ENCODE measurements at places on chromosomes 12 and 14.

DNA sequence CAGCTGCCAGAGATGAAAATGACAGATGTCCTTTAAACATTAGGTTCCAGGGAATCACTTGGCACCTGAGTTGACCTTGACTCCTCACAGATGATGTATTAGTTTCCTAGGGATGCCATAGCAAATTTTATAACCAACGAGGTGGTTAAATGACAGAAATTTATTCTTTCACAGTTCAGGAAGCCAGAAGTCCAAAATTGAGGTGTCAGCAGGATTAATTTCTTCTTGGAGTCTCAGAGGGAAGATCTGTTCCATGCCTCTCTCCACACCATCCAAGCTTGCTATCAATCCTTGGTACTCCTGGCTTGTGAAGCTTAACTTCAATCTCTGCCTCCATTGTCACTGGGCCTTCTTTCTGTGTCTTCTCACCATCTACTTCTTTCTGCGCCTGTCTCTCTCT is 249.7 kb upstream of the BTG1 start:
- DNase-seq = no peak

DNA sequence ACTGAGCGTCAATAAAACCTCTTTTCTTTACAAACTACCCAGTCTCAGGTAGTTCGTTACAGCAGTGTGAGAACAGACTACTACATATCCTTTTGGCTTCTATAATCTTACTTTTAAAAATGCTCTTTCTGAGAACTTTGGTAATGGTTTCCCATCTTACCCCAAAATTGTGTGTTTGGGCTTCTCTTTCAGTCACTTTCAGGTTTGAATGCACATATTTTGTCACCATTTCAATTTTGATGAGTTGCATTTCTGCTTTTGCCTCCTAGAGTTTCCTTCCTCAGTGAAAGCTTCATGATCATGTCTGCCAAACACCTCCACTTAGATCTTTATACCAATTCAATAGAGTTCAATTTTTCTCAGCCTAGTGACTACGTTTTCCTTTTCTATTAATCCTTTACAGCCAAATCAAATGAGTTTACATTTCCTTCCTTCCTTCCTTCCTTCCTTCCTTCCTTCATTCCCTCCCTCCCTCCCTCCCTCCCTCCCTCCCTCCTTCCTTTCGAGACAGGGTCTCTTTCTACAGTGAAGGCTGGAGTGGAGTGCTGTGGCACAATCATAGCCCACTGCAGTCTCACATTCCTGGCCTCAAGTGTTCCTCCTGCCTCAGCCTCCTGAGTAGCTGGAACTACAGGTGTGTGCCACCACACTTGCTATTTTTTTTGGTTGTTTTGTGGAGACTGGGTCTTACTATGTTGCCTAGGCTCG is 124.9 kb downstream of the BCAT1 start:
- no peak for DNase-seq

DNA sequence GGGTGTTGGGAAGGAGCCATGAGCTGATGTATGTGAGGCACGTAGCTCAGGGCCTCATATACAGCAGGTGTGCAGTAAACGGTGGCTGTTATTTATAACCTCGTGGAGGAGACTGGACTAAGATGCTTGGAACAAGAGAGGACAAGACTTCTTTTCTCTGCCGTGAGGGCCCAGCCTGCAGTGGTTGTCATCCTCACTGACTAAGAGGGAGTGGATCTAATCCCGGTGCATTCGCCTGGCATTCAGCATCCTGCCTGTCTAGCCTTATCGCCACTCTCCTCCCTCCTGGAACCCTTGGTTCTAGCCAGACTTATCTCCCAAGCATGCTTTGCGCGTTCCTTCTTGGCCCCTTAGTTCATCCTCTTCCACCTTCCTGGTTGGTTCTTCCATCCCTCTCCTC is 3.9 kb downstream of the TSPAN9 start:
- DNase-seq = no peak

GRCh38 chr12:100248886-100249285 is 18.0 kb downstream of the DEPDC4 start:
- DNase-seq = no peak

GRCh38 chr12:69569236-69569635 is 16.0 kb upstream of the CCT2 start:
- DNase-seq = no peak

DNA sequence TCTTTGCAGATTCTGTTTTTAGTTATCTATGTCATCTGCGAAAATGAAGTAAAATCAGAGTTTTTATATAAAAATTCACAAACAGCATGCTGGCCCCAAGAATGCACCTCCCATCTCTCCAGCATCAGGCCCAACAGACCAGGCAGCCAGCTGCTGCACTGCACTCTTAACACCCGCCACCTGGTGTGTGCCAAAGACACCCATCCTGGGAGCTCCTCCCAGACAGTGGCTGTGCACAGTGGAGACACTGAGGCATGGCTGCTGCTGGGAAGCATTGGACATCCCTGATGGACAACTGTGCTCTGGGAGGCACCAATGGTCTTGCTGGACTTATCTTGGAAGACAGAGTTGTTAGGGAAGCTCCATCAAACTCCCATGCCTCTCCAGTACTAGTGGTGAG is 817.2 kb downstream of the TMEM121 start:
- no peak for DNase-seq

DNA sequence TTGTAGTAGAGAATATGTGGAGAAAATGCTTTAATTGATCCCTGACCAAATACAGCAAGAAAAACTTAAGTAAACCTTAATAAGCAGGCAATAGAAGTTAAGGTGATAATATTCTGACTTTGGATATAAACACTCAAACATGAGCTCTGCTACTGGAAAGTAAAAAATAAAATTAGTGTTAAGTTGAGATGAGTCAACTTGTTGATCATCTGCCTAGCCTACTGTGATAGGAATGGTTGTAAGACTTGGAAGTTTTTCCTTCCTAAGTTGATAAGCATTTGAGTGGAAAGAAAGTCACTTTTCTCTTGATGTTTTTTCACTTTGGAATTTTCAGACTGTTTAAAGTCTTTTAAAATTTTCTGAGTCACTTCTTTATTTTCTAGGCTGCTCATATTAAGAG is 26.0 kb downstream of the ADIPOR2 start:
- DNase-seq = no peak

GRCh38 chr12:45343269-45344051 is 127.6 kb downstream of the ANO6 start:
- no peak for DNase-seq
